ENCODE measurements at places on chromosomes 6 and 20. TPM values are rescaled to one million over a fixed set of nuclear protein-coding genes. Genes with fewer than 3 reads are reported as not detected.

SLC22A3 gene
- total RNA-seq = 2.2 TPM

GRCh38 chr20:45405571-45406259, 2.4 kb upstream of the DBNDD2 start:
- peak; percentile 47 for DNase-seq

GRCh38 chr6:44201200-44201599, 15.5 kb upstream of the MYMX start:
- no peak for DNase-seq

DNA sequence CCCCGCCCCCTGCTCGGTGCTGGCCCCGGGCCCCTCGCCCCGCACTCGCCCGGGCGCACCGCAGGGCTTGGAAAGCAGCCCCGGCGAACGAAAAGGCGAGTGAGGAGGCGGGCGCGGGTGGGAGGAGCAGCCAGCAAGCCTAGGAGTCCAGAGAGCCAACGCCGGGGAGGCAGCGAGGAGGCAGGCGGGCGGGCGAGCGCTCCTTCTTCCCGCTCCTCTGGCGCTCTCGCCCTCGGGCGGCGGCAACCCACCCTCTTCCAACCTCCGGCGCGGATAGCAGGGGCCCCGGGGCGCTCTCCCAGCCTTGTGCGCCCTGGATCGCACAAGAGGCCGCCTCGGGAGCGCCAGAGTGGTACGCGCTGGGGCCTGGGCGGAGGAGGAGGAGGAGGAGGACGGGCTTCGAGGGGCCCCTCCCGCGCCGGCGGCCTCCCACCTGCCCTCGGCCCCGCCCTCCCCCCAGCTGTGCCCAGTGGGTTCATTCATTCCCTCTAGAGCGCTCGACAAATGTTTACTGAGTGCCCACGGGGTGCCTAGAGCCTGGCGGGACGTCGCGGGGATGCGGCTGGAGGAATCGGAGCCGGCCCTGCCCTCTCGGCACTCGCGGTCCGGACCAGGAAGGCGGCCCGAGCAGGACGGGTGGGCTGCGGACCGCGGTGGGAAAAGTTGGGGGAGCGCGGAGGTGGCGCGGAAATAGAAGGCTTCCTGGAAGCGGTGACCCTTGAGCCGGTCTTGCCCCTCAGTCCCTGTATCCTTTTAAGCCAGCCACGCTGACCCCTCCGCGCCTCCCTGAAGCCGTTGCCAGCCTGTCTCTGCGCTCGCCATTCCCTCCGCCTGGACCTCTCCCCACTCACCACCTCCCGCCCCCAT, at the start of gene BMP7:
Gene BMP7 (minus strand): TSS at position 351 of the 867 bp plus-strand sequence. CDS start 519 bp downstream, outside the sequence.
- peak; percentile 69 for DNase-seq

- no peak for DNase-seq
These were observed 187.6 kb downstream of the TMEM242 start for GRCh38 chr6:157135691-157136090.

KIF13A gene
- 27.8 TPM for total RNA-seq

L3MBTL1 gene
- total RNA-seq = 28.3 TPM

DNA sequence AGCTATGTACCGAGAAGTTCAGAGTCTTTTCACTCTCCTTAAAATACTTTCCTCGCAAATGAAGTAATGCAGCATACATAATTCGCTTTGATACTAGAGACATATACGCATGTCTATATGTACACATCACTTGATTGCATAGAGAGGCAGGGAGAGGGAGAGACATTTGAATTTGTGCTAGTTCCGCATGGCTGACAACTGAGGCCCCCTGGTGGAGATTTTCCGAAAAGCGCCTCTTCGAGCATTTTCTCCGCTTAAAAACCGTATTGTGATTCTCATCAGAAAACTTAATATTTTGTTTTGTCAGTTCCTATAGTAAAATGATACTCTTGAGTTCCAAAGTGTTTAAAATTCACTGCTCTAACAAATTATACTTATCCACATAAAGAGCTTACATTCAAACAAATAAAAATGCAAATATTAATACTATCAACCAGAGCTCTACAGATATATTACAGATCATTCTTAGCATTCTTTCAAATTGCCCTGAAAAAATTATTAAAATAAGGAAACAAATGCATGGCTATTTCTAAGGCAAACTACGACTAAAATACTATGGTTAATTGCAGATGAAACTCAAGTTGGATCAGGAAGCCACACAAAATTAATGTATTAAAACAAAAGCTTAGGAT, 637 bp downstream of the MYLK4 start:
- DNase-seq = peak; percentile 62

DNA sequence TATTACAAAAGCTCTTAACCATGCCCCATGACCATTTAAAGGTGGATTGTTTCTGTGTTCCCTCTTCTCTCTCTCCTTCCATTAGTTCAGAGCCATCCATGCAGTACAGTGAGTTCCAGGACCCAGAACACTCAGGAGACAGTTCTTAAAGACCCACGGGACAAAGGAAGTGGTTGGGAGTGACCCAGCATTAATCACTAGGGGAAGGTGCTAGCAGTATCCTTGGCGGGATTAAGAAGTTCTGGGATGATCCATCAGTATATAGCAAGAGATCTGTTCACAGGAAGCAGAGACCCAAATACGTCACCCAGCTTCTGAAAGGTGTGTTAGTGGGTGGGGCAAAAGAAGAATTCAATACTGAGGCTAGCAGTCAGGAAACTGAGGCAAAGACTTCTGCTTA, 154.1 kb downstream of the PHF3 start:
- no peak for DNase-seq

GRM1 gene
- total RNA-seq = 0.41 TPM

GRCh38 chr6:46323966-46324622, 153.3 kb upstream of the ENPP5 start:
- no peak for DNase-seq

GRCh38 chr6:22828179-22829062, 259.1 kb downstream of the HDGFL1 start:
- peak; percentile 47 for DNase-seq

DNA sequence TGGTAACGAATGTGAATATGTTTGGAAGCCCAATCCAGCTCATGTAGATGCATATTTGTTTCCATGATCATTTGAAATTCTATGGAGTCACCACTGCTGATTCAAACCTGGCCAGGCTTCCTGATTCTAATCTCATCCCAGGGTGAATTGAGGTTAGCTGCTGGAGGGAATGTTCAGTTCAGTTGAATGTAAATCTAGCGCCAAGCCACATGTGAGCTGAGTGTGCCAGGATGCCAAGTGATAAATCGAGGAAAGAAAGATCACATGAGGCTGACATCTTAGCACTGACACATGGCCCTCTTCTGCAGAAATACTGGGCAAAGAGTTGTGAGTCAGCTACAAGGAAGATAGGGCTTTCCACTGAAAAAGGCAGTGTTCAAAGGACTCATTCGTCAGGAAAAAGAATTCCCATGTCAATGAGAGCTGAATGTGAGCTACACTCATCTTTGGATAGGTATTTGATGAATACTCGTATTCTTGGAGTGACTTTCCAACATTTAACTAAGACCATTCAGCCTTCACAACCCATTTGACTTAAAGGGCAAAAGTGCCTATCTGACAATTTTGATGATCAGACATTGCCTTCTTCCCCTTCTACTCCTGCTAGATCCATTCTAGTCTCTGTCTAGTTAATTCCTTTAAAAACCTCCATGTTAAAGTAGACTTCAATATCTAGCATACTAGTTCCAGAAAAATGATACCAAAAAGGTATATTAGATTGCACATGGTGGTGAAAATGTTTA, 172.1 kb downstream of the MTFR2 start:
- no peak for DNase-seq

DNA sequence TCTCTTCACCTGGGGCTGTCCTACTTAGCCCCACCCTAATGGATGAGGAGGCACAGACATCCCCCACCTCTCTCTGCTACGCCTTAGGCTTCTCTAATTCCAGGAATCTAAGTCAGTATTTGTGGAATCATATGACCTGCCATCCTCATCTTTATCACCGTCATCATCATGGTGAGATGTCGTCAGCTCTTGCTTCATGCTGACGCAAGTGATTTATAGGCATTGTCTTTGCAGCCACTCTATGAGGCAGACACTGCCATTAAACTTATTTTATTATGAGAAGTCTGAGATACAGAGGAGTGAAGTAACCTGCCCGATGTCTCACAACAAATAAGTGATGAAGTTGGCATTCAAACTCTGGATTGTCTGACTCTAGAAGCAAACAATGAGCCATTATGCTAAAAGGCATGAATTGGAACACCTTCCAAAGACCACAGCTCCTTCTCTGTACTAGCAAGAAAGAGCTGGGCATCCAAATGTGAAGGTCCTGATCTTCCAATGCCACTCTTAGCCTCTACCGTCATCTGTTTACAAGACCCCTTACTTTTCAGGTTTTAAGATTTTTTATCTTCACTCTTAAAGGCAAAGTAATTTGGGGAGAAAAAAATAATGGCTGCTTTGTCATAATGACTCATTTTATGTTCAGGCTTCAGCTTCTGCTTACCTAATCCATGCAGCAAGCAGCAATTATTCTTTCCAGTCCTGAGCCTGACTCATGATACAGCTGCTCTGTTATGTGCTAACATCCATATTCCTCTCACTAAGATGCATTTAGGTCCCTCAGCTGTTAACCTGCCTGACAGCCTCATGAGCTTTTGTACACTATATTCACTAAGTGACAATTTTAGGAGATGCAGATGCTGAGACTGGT, 113.7 kb upstream of the BCLAF1 start:
- no peak for DNase-seq

THBD gene
- total RNA-seq = 0.34 TPM

- DNase-seq = no peak
These were observed 91.9 kb upstream of the CDH4 start for GRCh38 chr20:61159957-61160686.

NKX2-4 gene
- 0.11 TPM for total RNA-seq

GNMT gene
- 1.6 TPM for total RNA-seq

BTN1A1 gene
- total RNA-seq = 0.14 TPM

All from WTC11 (cell line).